Natural killer cell treated with Interleukin-12 subunit alpha and Interleukin-12 subunit beta and Interleukin-15 and Interleukin-18, amount 100 ng/mL, for 72 hours (primary cell): ENCODE measurements at places on chromosomes 2 and 18. TPM values are rescaled to one million over a fixed set of nuclear protein-coding genes. Genes with fewer than 3 reads are reported as not detected.

Gene MAPK4
- not detected for total RNA-seq

Gene VIT
- not detected for total RNA-seq

Gene KCNE4
- total RNA-seq, result not detected

Gene MPV17
- 92.4 TPM for total RNA-seq

Gene SKA1
- 38.0 TPM for total RNA-seq

Gene TRABD2A
- 18.3 TPM for total RNA-seq

Gene B4GALT6
- total RNA-seq, result 2.3 TPM

Gene SCYGR3
- total RNA-seq, result not detected

GRCh38 chr2:102428573-102428972 lies 5.6 kb downstream of the IL18RAP start:
- H3K27ac ChIP-seq, result no peak overlapping the region

DNA sequence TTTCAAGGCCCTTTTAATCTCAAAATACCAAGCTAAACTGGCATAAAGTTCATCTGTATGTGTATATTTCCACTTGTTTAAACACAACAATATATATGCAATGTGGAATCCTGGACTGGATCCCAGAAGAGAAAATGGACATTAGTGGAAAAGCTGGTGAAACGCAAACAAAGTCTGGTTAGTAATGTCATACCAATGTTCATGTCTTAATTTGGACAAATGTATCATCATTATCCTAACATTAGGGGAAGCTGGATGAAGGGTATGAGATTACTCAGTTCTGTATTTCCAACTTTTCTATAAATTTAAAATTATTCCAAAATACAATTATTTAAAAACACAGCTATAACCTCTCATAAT lies 3.8 kb downstream of the SP3 start:
- peaks cover 67% of the 10 kb centered on the region for H3K4me1 ChIP-seq
- H3K27ac ChIP-seq, result peak overlapping the region; percentile 80
- peak overlapping the region; percentile 74 for H3K4me3 ChIP-seq
- peaks cover 15% of the 10 kb centered on the region for H3K36me3 ChIP-seq
- no peaks in the 10 kb centered on the region for H3K27me3 ChIP-seq
- no peak for DNase-seq

- H3K27ac ChIP-seq, result no peak overlapping the region
- H3K36me3 ChIP-seq, result no peaks in the 10 kb centered on the region
- H3K27me3 ChIP-seq, result no peaks in the 10 kb centered on the region
- DNase-seq, result no peak
- H3K4me1 ChIP-seq, result no peaks in the 10 kb centered on the region
- H3K4me3 ChIP-seq, result no peak overlapping the region
Measured at GRCh38 chr18:58596265-58596681, 32.6 kb downstream of the ALPK2 start.

- H3K36me3 ChIP-seq, result no peaks in the 10 kb centered on the region
- no peak overlapping the region for H3K27ac ChIP-seq
- H3K27me3 ChIP-seq, result no peaks in the 10 kb centered on the region
- H3K4me3 ChIP-seq, result no peak overlapping the region
- no peak for DNase-seq
Measured at GRCh38 chr2:144343145-144343544, 176.8 kb downstream of the ZEB2 start.

DNA sequence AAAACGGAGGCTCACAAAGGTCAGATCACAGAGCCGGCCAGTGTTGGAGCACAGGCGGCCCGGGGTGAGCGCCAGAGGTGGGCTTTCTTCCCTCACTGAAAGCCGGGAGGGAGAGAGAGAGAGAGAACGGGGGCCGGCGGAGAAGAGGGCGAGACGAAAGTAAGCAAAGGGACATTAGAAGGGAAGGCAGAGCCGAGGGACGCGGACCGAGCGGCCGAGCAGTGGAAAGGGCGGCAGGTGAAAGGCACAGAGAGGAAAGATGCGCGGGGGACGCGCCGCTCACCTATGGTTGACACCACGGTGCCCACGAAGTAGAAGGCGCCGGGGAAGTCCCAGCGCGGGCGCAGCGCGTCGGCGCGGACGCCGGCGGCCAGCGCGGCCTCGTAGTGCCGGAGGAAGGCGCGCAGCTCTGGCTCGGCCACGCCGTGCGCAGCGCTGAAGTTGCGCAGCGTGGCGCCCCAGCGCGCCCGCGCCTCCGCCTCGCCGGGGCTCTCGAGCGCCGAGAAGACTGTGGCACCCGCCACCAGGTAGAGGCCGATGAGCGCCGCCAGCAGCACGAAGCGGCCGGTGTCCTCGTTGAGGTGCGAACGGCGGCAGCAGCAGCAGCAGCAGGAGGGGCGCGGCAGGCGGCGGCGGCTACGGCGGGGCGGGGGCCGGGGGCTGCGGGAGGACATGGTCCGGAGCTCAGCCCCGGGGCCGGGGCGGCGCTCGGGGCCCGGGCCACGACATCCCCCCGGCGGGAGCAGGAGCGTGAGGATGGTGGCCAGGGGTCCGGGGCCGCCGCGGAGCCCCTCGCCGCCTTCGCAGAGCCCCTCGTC lies 166.9 kb downstream of the MSH2 start:
- peaks cover 62% of the 10 kb centered on the region for H3K27me3 ChIP-seq
- peaks cover 10% of the 10 kb centered on the region for H3K4me1 ChIP-seq
- peaks cover 5% of the 10 kb centered on the region for H3K36me3 ChIP-seq
- peak overlapping the region; percentile 85 for H3K4me3 ChIP-seq
- no peak for DNase-seq

- DNase-seq, result no peak
- H3K27me3 ChIP-seq, result no peaks in the 10 kb centered on the region
- no peak overlapping the region for H3K27ac ChIP-seq
- H3K4me1 ChIP-seq, result no peaks in the 10 kb centered on the region
- no peaks in the 10 kb centered on the region for H3K36me3 ChIP-seq
Measured at GRCh38 chr2:78592491-78592890, 433.0 kb upstream of the REG3G start.

GRCh38 chr2:196322973-196323810 lies 151.8 kb upstream of the STK17B start:
- H3K27ac ChIP-seq, result no peak overlapping the region
- H3K27me3 ChIP-seq, result peaks cover 7% of the 10 kb centered on the region
- DNase-seq, result no peak
- no peaks in the 10 kb centered on the region for H3K4me1 ChIP-seq

GRCh38 chr2:176784633-176785200 lies 427.9 kb upstream of the HNRNPA3 start:
- no peak for DNase-seq
- no peak overlapping the region for H3K27ac ChIP-seq
- peaks cover 5% of the 10 kb centered on the region for H3K27me3 ChIP-seq
- peaks cover 24% of the 10 kb centered on the region for H3K36me3 ChIP-seq

GRCh38 chr2:15756882-15757819 lies 165.5 kb downstream of the DDX1 start:
- no peak overlapping the region for H3K4me3 ChIP-seq
- DNase-seq, result no peak
- H3K36me3 ChIP-seq, result no peaks in the 10 kb centered on the region
- no peaks in the 10 kb centered on the region for H3K4me1 ChIP-seq
- peaks cover 21% of the 10 kb centered on the region for H3K27me3 ChIP-seq

DNA sequence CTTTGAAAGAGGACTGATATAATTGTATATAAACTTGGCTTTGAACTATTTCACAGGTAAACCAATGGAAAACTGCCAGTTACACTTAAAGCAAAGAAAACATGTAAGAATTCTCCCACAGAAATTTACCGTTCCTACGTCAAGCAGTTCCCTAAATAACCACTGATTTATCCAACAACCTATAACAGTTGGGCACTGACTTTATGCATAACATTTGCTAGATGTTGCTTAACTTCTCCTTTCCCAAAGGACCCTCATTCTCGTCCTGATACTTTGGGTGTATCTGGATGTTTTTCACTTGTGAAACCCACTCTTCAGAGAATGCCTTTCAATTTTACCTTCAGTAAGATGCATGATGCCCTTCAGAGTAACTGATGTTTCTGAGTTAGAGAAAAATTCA lies 43.8 kb downstream of the STAT1 start:
- peaks cover 47% of the 10 kb centered on the region for H3K36me3 ChIP-seq
- H3K27ac ChIP-seq, result peak overlapping the region; percentile 54
- peaks cover 18% of the 10 kb centered on the region for H3K4me1 ChIP-seq
- H3K27me3 ChIP-seq, result no peaks in the 10 kb centered on the region

- no peak for DNase-seq
- H3K4me1 ChIP-seq, result peaks cover 9% of the 10 kb centered on the region
- H3K36me3 ChIP-seq, result no peaks in the 10 kb centered on the region
- H3K27ac ChIP-seq, result no peak overlapping the region
- H3K4me3 ChIP-seq, result no peak overlapping the region
Measured at GRCh38 chr2:152529420-152530115, 187.7 kb downstream of the PRPF40A start.

DNA sequence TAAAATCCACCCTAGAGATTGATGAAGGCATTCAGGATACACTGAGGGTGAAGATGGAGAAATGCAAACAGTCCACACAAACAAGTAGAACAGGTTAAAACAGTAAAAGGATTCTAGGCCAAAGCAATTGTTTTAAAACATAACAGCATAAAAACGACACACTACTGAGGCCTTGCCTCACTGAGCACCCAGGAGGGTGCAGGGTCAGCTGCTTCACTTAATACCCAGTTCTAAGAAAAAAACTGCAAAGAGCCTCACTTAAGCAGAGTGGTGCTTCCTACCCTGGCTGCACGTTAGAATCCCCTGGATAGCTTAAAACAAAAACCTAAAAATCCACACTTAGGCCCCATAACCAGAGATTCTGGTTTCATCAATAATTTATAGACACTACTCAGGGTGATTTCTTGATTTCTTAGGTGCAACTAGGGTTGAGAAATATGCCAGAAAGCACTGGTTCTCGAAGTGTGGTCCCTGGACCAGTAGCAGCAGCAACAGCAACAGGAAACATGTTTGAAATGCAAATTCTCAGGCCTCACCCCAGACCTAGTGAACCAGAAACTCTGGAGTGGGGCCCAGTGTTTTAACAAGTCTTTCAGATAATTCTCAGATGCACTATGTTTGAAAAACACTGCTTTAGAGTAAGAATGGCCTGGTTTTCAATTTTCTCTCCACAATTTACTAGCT lies 279.1 kb downstream of the ZEB2 start:
- DNase-seq, result no peak
- peaks cover 12% of the 10 kb centered on the region for H3K36me3 ChIP-seq
- peak overlapping the region; percentile 67 for H3K4me3 ChIP-seq
- H3K4me1 ChIP-seq, result peaks cover 39% of the 10 kb centered on the region
- H3K27ac ChIP-seq, result peak overlapping the region; percentile 81

DNA sequence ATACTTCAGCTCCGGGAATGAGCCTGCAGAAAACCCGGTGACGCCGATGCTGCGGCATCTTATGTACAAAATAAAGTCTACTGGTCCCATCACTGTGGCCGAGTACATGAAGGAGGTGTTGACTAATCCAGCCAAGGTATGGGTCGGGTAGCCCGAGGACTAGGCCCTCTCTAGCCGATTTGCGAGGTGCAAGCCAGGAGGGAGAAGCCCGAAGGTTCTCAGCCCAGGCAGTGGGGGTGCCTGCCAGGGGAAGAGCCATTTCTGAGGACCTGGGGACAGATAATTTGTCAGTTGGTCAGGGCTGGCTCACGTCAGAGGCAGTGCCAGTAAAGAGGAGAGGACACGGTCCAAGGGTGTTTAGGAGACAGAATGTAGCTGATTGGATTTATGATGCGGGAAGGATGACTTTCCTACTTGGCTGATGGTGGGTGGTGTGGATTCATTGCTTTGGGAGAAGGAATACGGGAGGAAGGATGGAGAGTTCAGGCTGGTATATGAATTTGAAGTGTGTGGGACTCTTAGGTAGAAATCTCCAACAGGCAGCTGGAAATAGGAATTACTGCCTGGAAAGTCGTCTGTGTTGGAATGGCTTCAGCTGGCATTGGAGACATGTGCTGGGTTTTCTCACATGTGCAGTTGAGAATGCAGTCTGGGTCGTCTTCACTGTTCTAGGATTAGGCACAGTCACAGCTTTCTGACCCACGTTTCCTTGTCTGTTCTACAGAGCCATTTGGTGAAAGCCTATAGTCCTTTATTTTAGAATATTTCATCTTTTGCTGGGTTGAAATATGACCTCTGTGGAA lies 874 bp downstream of the NDUFAF7 start:
- H3K27ac ChIP-seq, result no peak overlapping the region
- DNase-seq, result no peak
- peaks cover 7% of the 10 kb centered on the region for H3K36me3 ChIP-seq

- no peak overlapping the region for H3K27ac ChIP-seq
- no peak overlapping the region for H3K4me3 ChIP-seq
- H3K27me3 ChIP-seq, result peaks cover 18% of the 10 kb centered on the region
- no peaks in the 10 kb centered on the region for H3K4me1 ChIP-seq
- DNase-seq, result no peak
Measured at GRCh38 chr2:109446278-109447131, 167.3 kb downstream of the SEPTIN10 start.

DNA sequence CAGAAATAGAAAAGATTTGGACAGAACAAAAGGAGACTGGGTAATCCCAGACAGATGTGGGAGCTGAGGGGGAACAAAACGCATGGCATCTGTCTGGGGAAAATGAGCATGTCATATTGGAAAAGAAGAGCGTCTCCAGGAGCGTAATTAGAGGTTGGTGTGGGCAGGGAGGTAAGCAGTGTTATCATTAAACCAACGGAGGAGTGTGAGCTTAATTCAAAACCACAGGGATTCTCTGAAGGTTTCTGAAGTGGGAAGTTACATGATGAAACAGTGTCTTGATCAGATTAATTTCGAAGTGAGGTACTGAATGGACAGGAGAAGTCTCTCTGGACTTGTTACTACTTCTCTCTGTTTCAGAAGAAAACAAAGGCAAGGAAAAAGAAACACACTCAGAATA lies 53.3 kb downstream of the DTNB start:
- H3K27ac ChIP-seq, result no peak overlapping the region
- no peak overlapping the region for H3K4me3 ChIP-seq
- H3K36me3 ChIP-seq, result no peaks in the 10 kb centered on the region
- DNase-seq, result no peak

DNA sequence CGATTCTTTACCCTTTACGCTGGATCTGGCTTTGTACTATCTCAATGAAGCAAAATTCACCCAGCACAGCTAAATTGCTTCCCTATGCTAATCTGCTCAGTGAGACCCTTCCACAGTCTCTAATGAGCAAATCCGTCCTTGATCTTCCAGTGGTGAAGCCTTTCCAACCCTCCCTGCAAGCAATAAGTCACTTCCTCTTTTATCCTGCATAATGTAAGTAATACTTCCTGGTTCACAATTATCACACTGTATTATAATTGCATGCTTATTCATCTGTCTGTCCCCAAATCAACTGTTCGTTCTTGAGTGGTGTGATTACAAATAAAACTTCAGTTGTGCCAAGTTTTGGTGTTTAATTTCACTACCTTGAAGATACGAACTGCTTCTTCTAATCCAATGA lies 404.0 kb downstream of the ADCYAP1 start:
- no peak for DNase-seq
- no peaks in the 10 kb centered on the region for H3K27me3 ChIP-seq
- no peak overlapping the region for H3K4me3 ChIP-seq
- H3K4me1 ChIP-seq, result no peaks in the 10 kb centered on the region
- H3K27ac ChIP-seq, result no peak overlapping the region

- no peaks in the 10 kb centered on the region for H3K27me3 ChIP-seq
- H3K4me1 ChIP-seq, result no peaks in the 10 kb centered on the region
- no peaks in the 10 kb centered on the region for H3K36me3 ChIP-seq
Measured at GRCh38 chr2:5410991-5411700, 281.0 kb upstream of the SOX11 start.
